ENCODE measurements at places on chromosomes 5 and 9. TPM values are rescaled to one million over a fixed set of nuclear protein-coding genes. Genes with fewer than 3 reads are reported as not detected.

RECK gene
- 3.3 TPM for total RNA-seq

SYK gene
- total RNA-seq: 55.9 TPM

DNA sequence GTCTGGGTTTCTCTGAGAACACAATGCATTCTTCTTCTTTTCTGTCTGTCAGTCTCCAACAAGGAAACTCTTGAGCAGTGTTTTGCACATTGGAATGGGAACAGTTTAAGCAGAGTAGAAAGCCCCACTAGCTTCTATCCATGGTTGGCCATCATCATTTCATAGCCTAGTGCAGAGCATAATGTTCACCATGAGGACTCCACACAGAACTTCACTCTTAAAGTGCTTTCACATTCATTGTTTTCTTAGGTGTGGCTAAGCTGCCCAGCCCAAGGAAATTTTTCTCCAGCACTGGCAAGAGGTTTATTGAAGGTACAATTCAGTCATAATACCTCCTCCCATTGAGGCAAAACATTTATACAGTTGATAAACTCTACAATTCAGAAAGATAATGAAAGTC, 503.0 kb upstream of the CD180 start:
- H3K4me1 ChIP-seq: no peaks in the 10 kb centered on the region
- no peaks in the 10 kb centered on the region for H3K27me3 ChIP-seq
- H3K27ac ChIP-seq: no peak overlapping the region
- no peaks in the 10 kb centered on the region for H3K36me3 ChIP-seq

- DNase-seq: no peak
- H3K4me1 ChIP-seq: peaks cover 18% of the 10 kb centered on the region
- no peak overlapping the region for H3K4me3 ChIP-seq
- no peaks in the 10 kb centered on the region for H3K27me3 ChIP-seq
These were observed 274.5 kb upstream of the PTGER4 start for GRCh38 chr5:40405230-40405629.

DNA sequence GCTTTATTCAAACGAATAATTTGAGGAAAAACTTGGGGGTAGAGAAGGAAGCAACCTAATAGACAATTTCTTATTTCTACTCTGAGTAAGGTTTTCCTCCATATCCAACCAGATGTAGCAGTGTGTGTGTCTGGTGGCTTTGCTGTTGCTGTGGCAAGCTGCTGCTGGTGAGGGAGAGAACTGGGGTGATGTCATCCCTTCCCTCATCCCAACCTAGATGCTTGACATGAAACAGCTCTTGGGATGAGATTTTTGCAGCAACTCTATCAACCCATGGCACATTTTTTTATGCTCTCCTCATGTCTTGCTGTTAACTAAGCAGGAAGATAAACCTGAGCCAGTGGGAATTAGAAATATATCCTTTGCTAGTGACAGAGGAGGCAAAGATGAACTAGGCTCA, 135.8 kb downstream of the PCSK1 start:
- no peaks in the 10 kb centered on the region for H3K4me1 ChIP-seq
- no peaks in the 10 kb centered on the region for H3K27me3 ChIP-seq
- no peak for DNase-seq
- no peak overlapping the region for H3K4me3 ChIP-seq

UGT3A2 gene
- total RNA-seq: 6.8 TPM

GRCh38 chr5:115330830-115331229, 34.4 kb upstream of the CCDC112 start:
- DNase-seq: no peak
- no peaks in the 10 kb centered on the region for H3K36me3 ChIP-seq
- H3K4me1 ChIP-seq: no peaks in the 10 kb centered on the region
- no peak overlapping the region for H3K27ac ChIP-seq

DNA sequence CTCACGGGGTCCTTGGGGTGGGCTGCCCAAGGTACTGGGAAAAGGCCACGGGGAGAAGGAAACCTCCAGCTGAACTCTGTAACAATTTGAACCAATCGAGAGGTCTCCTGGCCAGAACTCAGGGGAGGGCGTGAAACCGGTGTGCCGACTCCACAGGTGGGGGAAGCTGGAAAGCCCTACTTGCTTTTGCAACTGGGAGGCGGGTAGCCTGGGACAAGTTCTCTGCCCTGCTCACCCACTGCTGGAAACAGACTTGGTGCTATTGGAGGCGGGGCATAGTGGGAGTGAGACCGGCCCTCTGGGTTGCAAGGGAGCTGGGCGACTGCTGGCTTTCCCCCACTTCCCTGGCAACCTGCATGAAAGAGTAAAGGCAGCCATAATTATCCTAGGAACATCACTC, 73.2 kb upstream of the SLIT3 start:
- no peaks in the 10 kb centered on the region for H3K36me3 ChIP-seq
- no peak overlapping the region for H3K27ac ChIP-seq
- no peak for DNase-seq
- no peaks in the 10 kb centered on the region for H3K27me3 ChIP-seq
- H3K4me1 ChIP-seq: no peaks in the 10 kb centered on the region
- no peak overlapping the region for H3K4me3 ChIP-seq

HEMGN gene
- 16.9 TPM for total RNA-seq

- H3K27ac ChIP-seq: no peak overlapping the region
- H3K4me1 ChIP-seq: no peaks in the 10 kb centered on the region
- DNase-seq: no peak
- no peaks in the 10 kb centered on the region for H3K27me3 ChIP-seq
These were observed 26.5 kb downstream of the ELAVL2 start for GRCh38 chr9:23799521-23799920.

RNF180 gene
- 0.52 TPM for total RNA-seq

DNA sequence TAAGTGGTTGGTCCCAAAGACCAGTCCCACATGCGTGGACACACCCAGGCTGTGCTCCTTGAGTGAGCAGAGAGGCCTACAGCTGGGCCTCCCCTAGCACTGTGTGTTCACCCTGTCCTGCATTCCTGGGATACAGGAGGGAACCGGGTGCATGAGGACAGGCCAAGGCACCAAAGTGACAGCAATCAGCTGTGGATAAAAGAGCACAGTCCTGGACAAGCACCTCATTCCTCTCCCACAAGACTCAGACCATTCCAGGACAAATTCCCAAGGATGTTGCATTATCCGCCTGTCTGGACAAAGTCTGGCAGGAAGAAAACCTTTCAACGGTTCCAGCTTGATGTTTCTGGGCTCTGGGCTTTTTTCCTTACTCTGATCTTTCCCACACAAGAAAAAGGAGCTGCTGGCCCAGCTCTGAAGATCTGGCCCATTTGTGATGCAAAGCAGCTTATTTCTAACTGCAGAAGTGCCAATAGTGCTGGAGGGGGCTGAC, 273.2 kb downstream of the ENC1 start:
- no peak for DNase-seq
- H3K27me3 ChIP-seq: no peaks in the 10 kb centered on the region
- H3K4me3 ChIP-seq: no peak overlapping the region
- H3K27ac ChIP-seq: no peak overlapping the region
- H3K4me1 ChIP-seq: no peaks in the 10 kb centered on the region

- H3K27ac ChIP-seq: no peak overlapping the region
- no peaks in the 10 kb centered on the region for H3K4me1 ChIP-seq
- DNase-seq: no peak
- H3K36me3 ChIP-seq: no peaks in the 10 kb centered on the region
These were observed 49.3 kb downstream of the ZFAND5 start for GRCh38 chr9:72315510-72316311.

FAXDC2 gene
- total RNA-seq: 2.9 TPM

- H3K4me3 ChIP-seq: no peak overlapping the region
- H3K27ac ChIP-seq: peak overlapping the region; percentile 38
- DNase-seq: no peak
- no peaks in the 10 kb centered on the region for H3K4me1 ChIP-seq
- H3K27me3 ChIP-seq: no peaks in the 10 kb centered on the region
These were observed 82.6 kb upstream of the ADAMTS19 start for GRCh38 chr5:129377504-129377903.

DNA sequence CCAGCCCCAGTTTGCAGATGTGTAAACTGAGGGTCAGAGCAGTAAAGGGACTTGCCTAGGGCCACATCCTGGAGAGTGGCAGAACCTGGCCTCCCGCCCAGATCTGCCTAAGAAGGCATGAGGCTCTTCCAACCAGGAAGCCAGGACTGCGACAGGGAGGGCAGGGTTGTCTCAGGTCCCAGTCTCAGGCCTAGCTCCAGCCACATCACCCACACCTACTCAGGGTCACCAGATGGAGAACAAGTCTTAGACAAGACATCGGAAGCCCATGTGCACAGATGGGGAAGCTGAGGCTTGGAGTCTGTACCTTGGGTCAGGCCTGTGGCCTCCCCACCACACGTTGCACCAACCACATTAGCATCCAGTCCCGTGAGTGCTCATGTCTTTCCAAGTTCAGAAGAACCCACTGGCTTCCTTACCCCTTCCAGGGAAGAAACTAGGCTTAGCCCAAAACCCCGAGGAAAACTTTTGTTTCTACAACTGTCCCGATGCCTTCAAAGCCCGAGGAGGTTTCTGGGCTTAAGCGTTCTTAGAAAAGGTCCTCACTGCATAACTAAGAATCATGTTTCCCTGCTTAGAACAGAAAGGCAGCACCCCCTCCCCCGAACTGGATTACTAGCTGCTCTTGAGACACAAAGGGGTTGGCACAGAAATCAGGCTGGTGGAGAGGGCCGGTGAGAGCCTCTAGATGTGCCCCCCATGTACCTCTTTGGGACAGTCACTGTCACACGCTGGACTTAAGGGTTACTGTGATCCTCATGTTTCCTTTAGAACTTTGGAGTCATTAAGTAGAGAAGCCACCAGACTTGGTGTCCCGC, 2.2 kb downstream of the FAM78A start:
- peak overlapping the region; percentile 87 for H3K27ac ChIP-seq
- H3K36me3 ChIP-seq: no peaks in the 10 kb centered on the region
- peak overlapping the region; percentile 76 for H3K4me3 ChIP-seq
- DNase-seq: no peak

GRCh38 chr5:142545650-142546322, 140.1 kb downstream of the FGF1 start:
- H3K36me3 ChIP-seq: no peaks in the 10 kb centered on the region
- no peaks in the 10 kb centered on the region for H3K4me1 ChIP-seq
- H3K27ac ChIP-seq: no peak overlapping the region
- peaks cover 17% of the 10 kb centered on the region for H3K27me3 ChIP-seq
- no peak for DNase-seq

GRCh38 chr9:107898761-107899160, 409.2 kb upstream of the KLF4 start:
- no peak overlapping the region for H3K27ac ChIP-seq
- H3K4me3 ChIP-seq: no peak overlapping the region
- H3K4me1 ChIP-seq: no peaks in the 10 kb centered on the region
- no peaks in the 10 kb centered on the region for H3K36me3 ChIP-seq

DNA sequence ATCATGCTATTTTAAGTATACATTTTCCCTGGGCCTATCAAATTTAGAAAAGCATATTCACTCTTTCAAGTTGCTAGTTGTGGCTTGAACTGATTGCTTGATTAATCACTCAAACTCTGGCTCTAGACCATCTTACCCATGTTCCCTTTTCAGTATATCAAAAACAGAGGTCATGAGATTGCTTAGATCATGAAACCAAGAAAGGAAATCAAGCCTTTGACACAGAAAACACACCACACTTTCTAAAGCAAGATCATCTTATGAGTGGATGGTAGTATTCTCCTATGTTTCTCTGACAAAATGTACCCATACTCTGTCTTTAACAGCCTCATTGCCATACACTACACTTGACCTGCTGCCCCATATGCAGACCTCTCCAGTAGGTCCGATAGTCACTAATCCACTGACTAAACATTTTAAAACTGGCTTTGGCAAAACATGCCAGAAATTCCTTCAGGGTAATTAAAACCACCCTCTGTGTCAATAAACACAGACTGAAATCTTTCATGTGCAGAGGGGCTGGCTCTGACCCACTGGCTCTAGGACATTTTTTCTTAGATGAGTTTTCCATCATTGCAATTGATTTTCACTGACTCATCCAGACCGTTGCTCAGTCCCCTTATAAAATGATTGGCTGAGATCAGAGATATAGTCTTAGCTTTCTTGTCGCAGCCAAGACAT, 18.2 kb downstream of the PPP2R2B start:
- no peaks in the 10 kb centered on the region for H3K4me1 ChIP-seq
- no peak for DNase-seq
- no peak overlapping the region for H3K27ac ChIP-seq

IQGAP2 gene
- 20.7 TPM for total RNA-seq

DNA sequence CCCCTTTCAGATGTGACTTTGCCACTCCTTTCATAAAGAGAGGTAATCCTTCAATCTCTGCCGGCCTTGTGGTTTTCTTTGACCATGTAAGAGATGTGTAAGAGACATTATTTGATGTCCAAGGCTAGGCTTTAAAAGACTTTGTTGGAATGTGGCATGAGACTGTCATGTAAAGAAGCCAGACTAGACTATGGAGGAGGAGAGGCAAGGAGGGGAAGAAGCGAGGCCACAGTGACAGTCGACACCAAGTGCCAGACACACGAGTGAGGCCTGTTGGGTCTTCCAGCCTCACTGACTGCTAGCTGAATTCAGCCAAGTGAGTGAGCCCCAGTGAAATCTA, 1013.3 kb downstream of the MAT2B start:
- no peak overlapping the region for H3K4me3 ChIP-seq
- no peaks in the 10 kb centered on the region for H3K4me1 ChIP-seq
- no peak overlapping the region for H3K27ac ChIP-seq
- DNase-seq: no peak

CYSRT1 gene
- 0.57 TPM for total RNA-seq

- H3K4me1 ChIP-seq: no peaks in the 10 kb centered on the region
- no peak for DNase-seq
- no peaks in the 10 kb centered on the region for H3K36me3 ChIP-seq
- H3K4me3 ChIP-seq: no peak overlapping the region
- H3K27ac ChIP-seq: no peak overlapping the region
These were observed 134.0 kb downstream of the FOXD1 start for GRCh38 chr5:73314395-73315257.

MARCHF3 gene
- 5.0 TPM for total RNA-seq

IL13 gene
- total RNA-seq: 0.42 TPM

- no peak overlapping the region for H3K27ac ChIP-seq
- H3K36me3 ChIP-seq: no peaks in the 10 kb centered on the region
- H3K27me3 ChIP-seq: no peaks in the 10 kb centered on the region
- H3K4me3 ChIP-seq: no peak overlapping the region
These were observed 2205.1 kb upstream of the C9orf72 start for GRCh38 chr9:29778281-29778849.

- no peak for DNase-seq
- no peak overlapping the region for H3K27ac ChIP-seq
- no peak overlapping the region for H3K4me3 ChIP-seq
- H3K27me3 ChIP-seq: no peaks in the 10 kb centered on the region
- no peaks in the 10 kb centered on the region for H3K36me3 ChIP-seq
These were observed 67.9 kb upstream of the ADAMTS2 start for GRCh38 chr5:179413086-179413690.

All from thymus (tissue), 14 donors.